CD4-positive, alpha-beta T cell treated with Interleukin-2 at 100 ng/mL for 4 hours (primary cell): ENCODE measurements at places on chromosomes 1 and 21.
A peak's percentile ranks its signal among the peaks of the same experiment; 100 is the strongest.

DNA sequence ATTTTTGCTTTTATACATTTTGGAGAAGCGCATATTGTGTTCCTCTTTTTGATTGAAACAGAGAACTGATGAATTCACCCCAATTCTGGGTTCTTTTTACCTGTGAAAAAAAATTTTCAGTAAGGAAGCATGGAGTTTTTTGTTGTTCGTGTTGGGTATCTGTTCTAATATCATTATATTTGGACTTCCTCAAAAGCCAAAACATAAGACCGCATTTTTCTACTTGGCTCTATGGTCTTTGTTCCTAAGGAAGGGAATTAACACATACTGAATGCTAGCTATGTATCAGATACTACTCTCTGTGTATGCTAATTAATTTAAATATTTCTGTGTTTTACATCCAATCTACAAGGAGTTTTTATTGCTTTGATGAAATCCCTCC, 12.9 kb downstream of the EPB41 start:
- DNase-seq, result no peak

GRCh38 chr1:192561301-192561700, 14.3 kb upstream of the RGS1 start:
- no peak for DNase-seq

DNA sequence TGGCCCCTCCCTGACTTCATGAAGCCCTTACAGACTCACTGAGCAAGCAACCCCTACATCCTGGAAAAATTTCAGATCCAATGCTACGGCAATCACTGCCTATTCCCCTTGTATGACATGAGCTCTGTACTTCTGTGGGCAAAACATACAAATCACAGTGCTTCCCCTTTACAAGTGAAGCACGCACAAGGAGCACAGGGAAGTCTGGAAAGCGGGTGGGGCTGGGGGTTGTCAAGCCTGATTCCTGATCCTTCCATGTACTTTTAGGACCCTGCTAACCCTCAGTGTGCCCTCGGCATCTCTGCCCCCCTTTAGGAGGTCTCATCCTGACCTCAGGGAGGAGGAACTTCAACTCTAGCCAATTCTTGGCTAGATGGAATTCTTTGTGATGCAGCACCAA, 405.7 kb upstream of the POU3F1 start:
- DNase-seq, result no peak

DNA sequence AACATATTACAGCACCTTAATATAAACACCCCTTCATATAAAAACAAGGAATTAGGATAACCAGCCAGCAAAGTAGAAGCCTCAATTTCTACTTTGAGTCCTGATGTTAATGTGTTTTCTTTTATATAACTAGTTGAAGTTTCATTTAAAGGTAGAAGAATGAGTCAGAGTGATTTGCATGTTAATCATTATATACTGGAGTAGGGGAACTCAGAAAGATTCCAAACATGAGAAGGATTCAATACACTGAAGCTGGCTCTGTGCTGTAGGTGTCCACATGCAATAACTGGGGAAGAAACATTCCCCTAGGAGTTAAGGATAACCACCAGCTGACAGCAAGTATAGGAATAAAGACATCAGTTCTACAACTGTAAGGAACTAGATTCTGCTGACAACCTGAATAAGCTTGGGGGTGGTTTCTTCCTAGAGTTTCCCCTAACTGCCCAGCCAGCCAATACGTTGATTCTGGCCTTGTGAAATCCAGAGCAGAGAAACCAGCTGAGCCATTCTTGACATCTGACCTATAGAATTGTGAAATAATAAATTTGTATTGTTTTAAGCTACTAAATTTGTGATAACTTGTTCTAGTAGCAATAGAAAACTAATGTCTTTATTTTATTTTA, 33.4 kb upstream of the RNPC3 start:
- no peak for DNase-seq

DNA sequence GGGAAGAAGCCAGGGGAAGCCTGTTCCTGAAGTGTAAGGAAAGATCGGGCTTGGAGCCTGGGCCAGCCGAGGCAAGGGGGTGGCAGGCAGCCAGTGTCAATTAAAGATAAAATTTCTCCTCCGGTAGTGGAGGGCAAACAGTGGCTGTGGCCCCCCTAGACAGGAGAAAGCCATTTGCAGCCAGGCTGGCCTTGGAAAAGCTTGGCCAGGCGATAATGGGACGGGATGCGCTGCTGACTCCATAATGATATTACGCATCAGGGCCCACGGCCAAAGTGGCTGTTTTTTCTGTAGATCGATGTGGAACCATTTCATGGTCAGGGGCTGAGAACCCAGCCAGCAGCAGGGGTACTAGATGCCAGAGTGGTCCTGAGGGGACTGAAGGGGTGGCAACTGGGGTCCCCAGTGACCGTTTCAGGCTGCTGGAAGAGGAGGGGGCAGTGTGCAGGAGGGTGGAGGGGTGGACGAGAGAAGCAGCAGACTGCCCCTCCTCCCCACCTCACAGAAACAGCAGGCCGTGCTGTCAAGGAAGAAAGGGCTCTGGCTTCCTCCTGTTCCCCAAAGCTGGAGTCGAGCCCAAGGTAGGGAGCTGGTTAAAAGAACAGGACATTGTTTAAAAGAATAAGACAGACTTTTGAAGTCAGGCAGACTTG, 25.2 kb downstream of the KCNC4 start:
- no peak for DNase-seq

- no peak for DNase-seq
Observed at GRCh38 chr21:37364722-37365121, 1.9 kb upstream of the DYRK1A start.

- no peak for DNase-seq
Observed at GRCh38 chr1:151805066-151805820, at the start of gene LINGO4. Gene LINGO4, minus strand, starts transcription at chr1:151805419. Its CDS starts 2,715 bp downstream, at chr1:151802704.

DNA sequence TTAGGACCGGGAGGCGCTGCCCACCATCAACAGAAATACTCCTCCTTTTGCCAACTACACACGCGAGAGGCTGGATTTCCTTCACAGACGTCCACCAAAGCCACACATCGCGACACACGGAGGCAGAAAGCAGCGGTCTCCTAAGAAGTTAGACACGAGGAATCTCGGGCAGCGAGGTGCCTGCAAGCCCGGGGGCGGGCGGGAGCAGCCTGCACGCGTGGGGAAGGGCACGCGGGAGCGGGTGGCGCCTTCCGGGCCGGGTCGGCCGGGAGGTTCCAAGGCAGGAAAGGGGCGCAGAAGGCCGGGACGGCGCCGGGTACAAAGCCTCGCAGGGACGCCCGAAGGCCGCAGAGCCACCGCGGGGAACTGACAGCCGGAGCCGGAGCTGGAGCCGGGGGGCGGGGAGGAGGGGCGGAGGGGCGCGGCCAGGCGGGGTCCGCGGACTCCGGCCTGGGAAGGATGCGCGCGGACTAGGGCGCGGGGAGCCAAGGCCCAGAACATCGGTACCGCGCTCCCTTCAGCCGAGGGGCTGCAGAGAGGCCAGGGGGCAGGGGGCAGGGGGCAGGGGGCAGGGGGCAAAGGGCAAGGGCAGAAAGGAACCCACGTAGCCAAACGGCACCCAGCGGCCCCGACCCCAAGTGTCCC, 722 bp downstream of the NPHP4 start:
- peak; percentile 17 for DNase-seq

- DNase-seq, result no peak
Observed at GRCh38 chr21:45100866-45101265, 26.5 kb downstream of the ADARB1 start.

GRCh38 chr1:224815647-224816046, 113.8 kb upstream of the DNAH14 start:
- DNase-seq, result no peak

DNA sequence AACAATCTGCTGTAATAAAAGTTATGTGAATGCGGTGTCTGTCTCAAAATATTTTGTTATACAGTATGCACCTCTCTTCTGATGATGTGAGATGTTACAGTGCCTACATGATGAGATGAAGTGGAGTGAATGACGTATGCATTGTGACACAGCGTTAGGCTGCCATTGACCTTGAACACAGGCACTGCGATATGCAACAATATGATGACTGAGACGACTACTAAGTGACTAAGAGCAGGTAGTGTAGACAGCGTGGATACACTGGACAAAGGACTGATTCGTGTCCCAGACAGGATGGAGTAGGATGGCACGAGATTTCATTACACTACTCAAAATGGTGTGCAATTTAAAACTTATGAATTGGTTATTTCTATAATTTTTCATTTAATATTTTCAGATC, 8.4 kb downstream of the SGIP1 start:
- DNase-seq, result no peak

- no peak for DNase-seq
Observed at GRCh38 chr1:33300673-33301072, 20.2 kb downstream of the A3GALT2 start.

DNA sequence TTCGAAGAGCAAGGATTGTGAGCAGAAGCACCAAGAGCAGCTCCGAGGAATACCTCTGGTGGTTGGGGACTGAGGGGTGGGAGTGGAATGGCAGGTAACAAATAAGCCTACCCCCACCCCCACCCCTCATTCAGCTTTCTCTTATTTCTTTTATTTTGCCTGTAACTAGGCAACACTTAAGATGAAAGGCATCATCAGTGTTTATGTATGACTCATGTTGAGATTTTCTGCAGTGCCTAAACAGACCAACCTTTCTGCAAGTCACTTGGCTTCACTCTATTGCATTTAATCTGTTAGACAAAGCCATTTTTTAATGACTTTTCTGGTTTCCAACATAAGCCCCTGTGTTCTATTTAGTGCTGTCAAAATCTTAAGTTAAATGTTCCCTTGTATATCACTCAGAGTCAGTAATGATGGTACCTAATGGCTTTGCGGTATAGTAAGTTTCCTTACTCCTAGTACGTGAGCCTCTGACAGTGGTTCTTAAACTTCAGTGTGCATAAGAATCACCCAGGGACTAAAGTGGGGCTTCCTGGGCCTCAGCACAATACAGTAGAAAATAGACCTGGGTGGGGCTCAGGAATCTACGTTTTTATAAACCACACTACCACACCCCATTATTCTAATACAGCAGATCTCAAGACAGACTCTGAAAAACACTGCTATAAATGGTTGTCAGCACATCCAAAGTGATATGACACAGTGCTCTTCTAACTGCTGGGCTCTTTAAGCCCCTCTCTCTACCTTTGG, 19.9 kb downstream of the CASQ2 start:
- DNase-seq, result no peak

DNA sequence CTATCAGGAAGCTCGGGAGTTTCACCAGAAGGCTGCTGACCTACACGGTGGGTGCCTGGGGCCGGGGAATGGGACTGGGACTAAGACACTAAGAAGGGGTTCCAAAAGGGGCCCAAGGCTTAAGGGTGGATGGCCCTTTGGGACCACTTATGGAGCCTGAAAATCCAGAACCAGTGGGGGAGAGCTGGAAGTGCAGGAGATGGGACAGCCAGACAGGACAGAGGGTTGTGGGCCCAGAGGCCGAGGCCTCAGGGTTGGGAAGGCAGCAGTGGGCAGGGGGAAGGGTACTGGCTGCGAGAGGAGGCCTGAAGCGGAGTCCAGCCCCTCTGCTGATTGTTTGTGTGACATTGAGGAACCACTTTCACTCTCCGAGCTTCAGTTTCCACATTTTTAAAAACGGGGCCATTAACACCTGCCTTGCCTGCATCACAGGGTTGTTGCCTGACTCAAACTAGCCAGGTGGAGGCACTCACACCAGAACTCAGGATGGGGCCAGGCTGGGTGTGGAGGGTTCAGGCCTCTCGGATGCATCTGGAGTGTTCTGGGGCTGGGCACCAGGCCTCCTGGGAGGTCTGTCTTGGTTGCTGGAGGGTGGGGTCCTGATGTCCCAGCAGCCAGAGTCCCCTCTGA, 3.0 kb downstream of the TTC24 start:
- peak; percentile 19 for DNase-seq

GRCh38 chr1:175390522-175391254, 198.1 kb upstream of the KIAA0040 start:
- no peak for DNase-seq

DNA sequence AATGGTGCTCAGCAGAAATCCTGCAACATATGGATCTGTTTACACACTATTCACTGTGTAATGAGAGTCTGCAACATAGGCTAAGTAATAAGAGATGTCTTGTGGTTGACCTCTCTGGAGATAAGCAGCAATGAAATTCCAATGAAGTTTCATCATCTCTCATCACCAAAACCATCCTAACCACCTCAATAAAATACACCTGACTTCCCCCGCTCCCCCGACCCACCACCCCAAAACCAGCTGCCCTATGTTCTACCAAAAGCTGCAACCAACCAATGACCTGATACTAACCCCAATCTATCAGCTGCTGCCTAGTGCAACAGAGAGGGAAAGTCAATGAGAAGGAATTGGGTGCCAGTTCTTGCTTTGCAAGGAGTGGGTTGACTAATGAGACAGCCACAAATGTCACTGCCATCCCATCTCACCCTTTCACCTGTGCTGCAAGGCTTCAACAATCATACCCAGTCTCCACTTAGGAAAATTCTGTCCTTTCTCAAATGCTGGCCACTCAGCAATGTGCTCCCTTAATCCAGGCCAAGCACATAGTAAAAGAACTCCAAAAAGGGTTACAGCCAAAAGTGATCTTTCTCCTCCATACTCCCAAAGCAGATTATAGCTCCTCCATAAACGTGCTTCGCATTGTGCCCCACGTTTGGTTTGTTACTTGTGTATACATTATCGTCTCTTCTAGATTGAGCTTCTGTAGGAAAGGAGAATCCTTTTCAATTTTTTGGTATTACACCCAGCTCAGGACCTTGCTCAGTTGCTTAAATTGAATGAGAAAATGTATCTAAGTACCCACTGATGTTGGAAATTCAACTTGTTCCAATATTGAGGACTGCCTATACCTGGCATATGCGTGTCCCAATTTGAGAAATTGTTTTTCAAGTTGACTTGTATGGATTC, 29.0 kb downstream of the MRPL39 start:
- DNase-seq, result no peak

GRCh38 chr1:51019811-51020210, 49.8 kb downstream of the CDKN2C start:
- DNase-seq, result no peak

- no peak for DNase-seq
Observed at GRCh38 chr1:246367041-246367440, 140.0 kb downstream of the SMYD3 start.

- no peak for DNase-seq
Observed at GRCh38 chr1:106998431-106999002, 58.0 kb upstream of the PRMT6 start.

GRCh38 chr1:181768211-181768929, 285.1 kb downstream of the CACNA1E start:
- no peak for DNase-seq

DNA sequence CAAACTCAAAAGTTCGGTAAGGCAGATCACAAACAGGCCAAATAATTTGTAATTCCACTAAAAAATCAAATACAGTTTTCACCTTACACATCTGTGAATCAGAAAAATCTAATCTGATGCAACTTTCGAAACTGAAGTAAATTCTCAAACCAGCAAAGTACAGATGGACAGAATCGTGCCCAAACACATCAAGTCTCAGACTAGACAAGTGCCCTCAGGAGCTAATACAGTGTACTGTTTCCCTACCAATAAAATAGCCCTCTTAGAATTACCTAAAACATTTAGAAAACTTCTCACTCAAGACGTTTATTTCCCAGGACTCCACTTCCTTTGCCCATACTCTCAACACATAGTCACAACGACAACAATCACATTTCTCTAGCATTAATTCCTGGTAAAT, 134.2 kb downstream of the SMYD2 start:
- DNase-seq, result no peak

- DNase-seq, result peak; percentile 17
Observed at GRCh38 chr1:91513160-91513559, 12.5 kb downstream of the CDC7 start.

- peak; percentile 6 for DNase-seq
Observed at GRCh38 chr1:179831852-179832699, 45.5 kb downstream of the TOR1AIP2 start.

- no peak for DNase-seq
Observed at GRCh38 chr1:41924911-41925310, 6.2 kb upstream of the HIVEP3 start.

GRCh38 chr1:159989581-159989980, 35.5 kb upstream of the SLAMF9 start:
- DNase-seq, result no peak
